ENCODE measurements at places on chromosomes 5 and 9. TPM values are rescaled to one million over a fixed set of nuclear protein-coding genes. Genes with fewer than 3 reads are reported as not detected.

FOXE1 gene
- polyA plus RNA-seq: not detected

SPATA31D4 gene
- not detected for polyA plus RNA-seq

FSTL4 gene
- 0.68 TPM for polyA plus RNA-seq

DDX46 gene
- 50.4 TPM for polyA plus RNA-seq

ADAMTS12 gene
- polyA plus RNA-seq: 28.6 TPM

TAF1L gene
- not detected for polyA plus RNA-seq

SCAMP1 gene
- polyA plus RNA-seq: 31.6 TPM

GRCh38 chr5:150190503-150190979, 679 bp downstream of the SLC6A7 start:
- DNase-seq: no peak

DNA sequence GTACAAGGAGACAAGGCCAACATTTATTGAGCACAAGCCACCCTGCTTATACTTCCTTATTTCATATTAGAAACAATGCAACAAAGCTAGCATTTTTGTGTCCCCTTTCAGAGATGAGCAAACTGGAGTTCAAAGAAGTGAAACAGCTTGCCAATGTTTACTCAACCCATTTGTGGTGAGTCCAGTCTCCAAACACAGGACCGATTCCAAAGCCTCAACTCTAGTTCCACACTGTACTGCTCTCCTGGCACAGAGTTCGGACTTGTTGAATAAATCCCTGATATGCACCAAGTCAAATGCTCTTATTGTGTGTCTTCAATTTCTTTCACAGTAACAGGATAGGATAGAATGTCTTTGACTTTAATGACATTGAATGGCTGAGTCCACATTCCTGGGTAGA, 604.8 kb upstream of the BRINP1 start:
- no peak for DNase-seq

DNA sequence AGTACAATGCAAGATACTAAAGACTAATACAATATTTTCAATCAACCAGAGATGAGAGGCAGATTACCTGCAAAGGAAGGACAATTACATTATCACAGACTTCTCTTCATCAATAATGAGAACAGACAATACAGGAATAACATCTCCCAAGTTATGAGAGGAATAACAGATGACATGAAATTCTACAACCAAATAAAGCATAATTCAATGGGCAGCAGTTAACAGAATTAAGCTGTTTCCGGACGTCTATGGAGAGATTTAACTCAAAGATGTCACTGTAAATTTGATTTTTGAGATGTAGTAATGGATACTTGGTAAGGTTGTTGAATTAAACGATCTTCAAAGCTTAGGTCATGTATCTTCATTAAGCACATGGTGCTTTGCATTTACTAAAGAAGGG, 19.8 kb upstream of the PARP8 start:
- DNase-seq: no peak

- DNase-seq: no peak
These were observed 10.5 kb downstream of the LURAP1L start for GRCh38 chr9:12785260-12785770.

DNA sequence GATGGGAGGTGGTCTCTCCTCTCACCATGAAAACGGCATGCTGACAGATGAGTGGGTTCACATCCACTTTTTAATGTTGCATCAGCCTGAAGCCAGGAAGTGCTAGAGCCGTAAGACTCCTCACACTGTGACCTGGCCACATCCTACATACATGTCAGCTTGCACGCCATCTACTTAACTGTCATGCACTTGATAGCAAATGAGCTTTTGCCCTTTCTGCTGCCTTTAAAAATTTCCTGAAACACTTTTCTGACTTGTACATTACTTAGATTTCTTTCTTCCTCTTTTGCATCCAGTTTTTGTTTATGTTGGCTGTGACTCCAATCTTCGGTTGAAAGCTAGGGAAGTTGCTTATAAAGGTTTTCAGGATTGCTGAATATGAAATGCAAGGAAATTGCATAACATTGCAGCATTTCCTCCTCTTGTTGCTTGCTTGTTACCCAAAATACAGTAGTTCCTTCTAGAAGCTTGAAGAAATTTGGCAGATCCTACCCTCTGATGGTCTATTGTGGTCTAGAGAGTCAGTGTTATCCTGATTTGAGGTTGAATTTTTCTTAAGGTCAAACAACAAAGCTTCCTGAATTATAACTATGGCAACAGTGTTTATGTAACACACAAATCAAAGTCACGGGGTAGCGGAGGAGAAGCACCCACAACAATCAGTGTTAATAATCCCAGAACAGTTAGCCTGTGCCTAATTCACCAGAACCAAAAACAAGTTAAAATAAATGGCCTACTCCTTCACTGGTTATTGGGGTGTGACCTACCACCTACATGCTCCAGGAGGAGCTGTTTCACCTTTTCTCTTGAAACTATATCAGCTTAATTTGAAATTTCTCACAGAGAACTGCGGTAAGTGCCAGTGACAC, 232.5 kb downstream of the ARHGAP26 start:
- peak; percentile 89 for DNase-seq

GRCh38 chr5:35228310-35228709, 2.0 kb downstream of the PRLR start:
- DNase-seq: no peak

DNA sequence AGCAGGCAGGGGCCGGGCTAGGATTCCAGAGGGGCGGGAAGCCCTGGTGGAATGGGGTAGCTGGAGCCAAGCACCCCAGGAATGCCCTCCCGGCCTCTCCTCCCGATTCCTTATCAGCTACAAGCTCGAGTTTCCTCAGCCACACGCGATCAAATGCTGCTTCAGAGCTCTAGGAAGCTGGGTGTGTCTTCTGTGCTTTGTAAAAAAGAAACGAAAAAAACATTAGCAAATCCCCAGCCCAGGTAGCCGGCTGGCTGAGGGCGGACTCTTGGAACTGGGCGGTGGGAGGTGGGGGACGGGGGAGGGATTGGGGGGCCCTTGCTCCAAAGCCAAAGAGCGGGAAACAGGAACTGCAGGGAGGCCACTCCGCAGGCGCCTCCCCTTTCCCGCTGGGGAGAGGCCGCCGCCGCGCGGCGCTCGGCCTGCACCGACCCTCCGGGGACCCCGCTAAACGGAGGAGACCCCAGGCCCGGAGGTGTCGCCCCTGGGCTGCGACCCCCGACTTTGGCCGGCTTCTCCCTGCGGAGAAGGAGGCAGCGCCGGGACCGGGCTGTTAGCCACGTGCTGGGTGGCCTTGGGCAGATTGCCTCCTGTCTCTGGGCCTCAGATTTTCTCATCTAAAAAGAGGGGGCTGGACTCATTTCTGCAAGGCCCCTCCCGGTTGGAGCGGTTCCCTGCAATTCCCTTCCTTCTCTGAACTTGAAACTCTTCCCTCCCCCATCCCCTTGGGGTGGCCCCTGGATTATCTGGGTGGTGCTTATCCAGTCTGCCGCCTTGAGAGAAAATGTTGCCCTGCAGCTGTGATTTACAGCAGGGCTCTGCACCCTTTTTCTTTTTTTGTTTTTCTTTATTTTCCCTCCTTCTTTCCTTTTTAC, 40.9 kb upstream of the FABP6 start:
- peak; percentile 89 for DNase-seq

DNA sequence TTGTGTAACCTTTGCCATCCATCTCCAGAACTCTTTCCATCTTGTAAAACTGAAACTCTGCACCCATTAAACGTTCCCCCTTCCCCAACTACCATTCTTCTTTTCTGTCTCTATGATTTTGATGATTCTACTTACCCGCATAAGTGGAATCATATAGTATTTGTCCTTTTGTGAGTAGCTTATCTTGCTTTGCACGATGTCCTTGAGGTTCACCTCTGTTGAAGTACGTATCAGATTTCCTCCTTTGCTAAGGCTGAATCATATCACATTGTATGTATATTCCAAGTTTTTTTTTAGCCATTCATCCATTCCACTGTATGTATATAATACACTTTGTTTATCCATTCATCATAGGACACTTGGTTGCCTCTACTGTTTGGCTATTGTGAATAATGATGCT, 2.9 kb upstream of the RNF130 start:
- no peak for DNase-seq

DNA sequence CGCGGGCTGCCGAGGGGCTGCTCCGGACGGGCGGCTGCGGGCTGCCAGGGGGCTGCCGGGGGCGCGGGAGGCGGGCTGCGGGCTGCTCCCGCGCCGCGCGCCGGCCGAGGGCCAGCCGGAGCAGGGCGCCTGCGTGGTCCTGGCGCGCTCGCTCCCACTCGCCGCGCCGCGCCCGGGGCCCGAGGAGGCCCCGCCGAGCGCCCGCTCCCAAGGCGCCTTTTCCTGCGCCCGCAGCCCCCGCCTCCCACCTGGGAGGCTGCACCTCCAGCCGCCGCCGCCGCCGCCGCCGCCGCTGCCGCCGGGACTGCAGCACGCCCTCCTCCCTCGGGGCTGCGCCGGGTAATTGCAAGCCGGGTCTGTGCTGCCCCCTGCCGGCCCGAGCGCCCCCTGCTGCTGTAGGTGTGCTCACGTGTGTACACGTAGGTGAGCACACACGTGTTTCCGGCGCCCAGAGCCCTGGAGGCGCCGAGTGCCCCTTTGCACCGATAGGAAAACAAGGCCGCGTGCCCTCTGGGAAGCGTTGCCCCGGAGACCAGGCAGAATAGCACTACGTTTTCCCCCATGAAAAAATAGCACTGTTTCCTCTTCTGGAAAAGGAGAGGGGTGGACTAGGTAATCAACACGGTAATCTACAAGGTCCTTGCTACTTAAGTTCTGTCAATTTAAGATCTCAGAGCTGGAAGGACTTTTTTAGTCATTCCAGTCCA, at the start of gene EPB41L4B:
EPB41L4B (minus strand) TSS at position 318 of the 707 bp plus-strand sequence. CDS start 613 bp downstream, outside the sequence.
- peak; percentile 86 for DNase-seq

GRCh38 chr5:107864793-107865192, 194.1 kb upstream of the EFNA5 start:
- DNase-seq: peak; percentile 87

DNA sequence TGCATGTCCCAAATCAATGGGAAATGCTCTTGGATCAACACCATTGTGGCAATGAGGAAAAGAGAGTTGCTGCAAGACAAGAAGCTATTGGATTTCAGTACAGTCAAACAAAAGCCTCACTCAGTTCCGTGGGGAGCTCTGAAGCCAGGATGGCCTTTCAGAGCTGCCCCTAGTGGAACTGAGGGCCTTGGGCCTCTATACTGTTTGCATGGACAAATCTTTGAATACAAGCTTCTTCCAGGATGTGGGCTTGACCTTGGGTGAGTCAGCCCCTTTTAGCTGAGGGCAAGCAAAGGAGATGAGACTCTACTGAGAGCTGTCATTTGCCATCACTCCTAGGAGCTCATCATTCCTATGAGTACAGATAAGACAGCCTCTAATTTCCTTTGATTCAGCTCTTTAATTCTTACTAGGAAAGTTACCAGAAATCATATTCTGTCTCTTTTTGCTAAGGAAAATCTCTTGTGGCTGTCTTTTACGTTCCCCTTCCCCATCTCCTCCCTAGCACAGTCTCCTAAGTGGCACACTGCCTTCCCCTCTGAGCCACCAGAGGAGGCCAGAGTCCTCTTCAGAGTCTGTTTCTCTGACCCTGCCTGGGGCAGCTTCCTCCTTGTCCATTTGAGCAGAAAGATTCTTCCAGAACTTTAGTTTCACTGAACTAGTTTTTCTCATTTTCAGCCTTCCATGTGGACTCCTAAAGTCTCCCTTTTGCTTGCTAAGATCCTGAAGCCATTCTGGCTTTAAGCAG, 168.8 kb upstream of the POC5 start:
- DNase-seq: peak; percentile 5

GRCh38 chr5:36369219-36369690, 67.6 kb upstream of the RANBP3L start:
- DNase-seq: no peak

DNA sequence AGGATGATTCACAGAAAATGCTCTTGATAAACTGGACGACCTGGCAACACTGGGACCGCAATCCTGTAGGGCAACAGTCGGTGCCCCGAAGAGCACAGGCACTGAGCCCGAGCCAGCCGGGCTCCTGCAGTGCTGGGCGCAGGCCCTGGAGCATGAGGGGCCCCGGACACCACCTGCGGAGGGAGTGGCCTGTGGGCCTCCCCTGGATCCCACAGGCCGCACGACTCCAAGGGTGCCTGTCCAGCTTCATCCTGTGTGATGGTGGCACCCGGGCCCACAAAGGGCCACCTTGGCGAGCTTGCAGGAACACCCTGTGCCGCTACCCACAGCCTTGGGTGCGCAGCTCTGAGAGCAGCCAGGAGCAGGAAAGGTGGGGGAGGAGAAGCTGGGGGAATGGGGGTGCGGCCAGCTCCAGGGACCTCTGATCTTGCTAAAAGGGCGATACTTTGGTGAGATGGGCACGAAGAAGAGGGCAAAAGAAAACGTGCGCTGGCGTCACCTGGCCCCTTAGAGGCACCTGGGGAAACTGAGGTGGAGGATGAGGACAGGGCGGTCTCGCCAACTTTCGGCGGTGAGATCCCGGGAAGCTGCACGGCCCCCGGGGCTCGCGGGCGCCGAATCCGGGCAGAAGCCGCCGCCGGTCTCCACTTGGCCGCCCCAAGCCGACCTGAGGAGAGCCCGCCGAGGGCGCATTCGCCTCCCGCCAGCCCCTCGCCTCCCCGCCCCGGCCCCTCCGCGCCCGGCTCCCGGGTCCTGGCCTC, 722 bp downstream of the TBC1D9B start:
- peak; percentile 25 for DNase-seq

DNA sequence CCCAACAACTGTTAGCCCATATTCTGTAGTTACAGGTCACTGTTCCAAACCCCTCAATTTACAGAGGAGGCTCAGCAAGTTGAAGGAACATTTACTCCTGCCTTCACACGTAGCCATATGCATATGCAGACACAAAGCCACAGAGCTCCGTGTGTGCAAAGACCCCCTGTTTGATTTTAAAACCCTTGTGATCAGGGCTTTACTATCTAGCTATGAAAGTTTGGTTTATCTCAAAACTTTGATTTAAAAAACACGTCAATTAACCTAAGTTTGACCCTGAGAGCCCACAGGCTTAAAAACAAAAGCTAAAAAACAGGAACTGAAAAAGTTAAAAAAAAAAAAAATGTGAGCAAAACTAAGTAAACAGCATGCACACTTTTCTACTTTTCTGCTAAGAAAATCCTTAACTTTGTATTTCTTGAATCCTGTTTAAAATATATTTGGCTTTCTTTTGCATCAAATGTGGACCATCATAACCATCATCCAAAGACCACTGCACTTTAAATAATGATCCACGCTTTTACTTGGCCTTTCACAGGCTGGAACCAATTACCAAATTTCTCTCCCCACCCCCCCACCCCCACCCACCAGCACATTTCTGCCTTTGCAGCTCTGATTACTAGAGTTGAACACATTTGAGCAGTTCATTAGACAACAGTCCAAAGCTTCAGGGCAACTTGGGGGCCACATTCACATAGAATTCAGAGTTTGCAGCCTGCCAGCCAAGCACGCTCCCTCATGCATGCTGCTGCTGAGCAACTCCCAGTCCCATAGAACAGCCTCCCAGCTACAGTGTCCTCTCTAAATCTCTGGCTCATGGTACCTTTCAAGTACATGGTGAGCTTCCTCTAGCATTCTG, 128.8 kb upstream of the MAP3K1 start:
- no peak for DNase-seq
